ENCODE measurements at places on chromosomes 5 and 9. TPM values are rescaled to one million over a fixed set of nuclear protein-coding genes. Genes with fewer than 3 reads are reported as not detected.

The GGTA1 gene
- 1.1 TPM for total RNA-seq

The TBC1D2 gene
- total RNA-seq, result 25.6 TPM

The HSPA4 gene
- 94.9 TPM for total RNA-seq

DNA sequence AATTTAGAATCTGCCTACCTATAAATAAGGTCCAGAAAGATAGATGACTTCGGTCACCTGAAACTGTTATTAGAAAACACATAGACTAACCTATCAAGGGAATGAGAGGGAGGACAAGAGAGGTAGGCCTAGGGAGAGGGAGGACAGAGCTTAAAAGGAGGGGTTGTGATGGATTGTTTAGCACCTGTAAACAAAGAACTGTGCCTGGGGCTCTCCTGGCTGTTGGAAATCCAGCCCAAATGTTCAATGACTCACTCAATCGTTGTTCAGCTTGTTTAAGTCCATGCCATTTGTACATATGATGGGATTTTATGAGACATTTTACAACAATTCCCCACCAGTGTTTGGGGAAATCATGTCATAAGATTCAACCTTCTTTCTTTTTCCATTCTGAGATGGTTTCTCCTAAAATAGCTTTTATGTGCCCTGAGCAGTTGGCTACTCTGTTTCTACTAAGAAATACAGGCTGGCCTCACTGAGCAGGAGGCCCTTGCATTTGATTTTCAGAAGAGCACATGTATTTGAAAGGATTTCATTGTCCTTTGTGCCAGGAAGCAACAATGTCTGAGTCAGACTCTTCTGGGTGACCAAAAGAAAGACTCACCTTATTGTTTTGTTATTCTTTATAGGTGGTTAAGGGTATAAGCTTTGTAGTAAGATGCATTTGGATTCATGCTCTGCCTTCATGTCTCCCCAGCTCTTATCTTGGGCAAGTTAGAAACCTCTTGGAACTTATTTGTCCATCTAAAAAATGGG lies 48.2 kb upstream of the GPR151 start:
- no peak for DNase-seq

- DNase-seq, result peak; percentile 73
Measured at GRCh38 chr5:151205411-151205810, 18.5 kb downstream of the CCDC69 start.

DNA sequence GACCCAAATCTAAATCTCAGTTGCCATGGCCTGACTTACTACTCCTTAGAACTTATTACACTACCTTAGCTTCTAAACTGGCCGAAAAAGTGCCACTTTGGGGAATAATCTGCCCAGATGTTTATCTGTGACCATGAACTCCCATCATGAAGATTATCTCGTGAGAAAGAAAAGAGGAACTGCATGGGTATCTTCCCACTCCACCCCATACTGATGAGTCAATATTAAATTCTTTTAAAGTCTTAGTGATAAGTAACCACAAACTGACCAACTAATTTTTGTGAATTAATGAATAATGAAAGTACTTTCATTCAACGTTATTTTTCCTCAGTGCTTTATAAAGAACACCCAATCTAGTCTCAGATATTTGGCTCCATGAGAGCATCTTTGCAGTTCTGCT lies 493.5 kb downstream of the EBF1 start:
- peak; percentile 2 for DNase-seq

GRCh38 chr5:117189784-117190183 lies 615.2 kb upstream of the SEMA6A start:
- no peak for DNase-seq

DNA sequence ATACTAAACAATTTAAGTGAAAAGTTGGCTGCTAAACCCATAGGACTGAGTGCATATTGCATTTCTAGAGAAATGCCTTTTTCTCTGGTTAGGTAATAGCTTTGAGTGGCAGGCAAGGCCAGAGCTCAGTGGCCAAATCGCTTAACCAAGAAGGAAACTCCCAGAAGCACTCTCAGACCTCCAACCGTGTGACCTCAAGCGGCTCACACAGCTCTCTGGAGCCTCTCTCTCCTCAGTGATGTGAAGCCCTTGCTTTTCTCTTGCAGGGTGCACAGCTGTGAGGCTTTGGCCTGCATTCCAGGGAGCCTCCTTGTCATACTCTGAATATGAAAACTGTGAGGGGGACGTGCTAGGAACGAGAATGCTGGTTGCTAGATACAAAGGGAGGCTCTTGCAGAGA lies 106.7 kb downstream of the INSYN2B start:
- DNase-seq, result no peak

The SPINK4 gene
- total RNA-seq, result not detected

The ZDHHC11B gene
- not detected for total RNA-seq

- DNase-seq, result no peak
Measured at GRCh38 chr5:74304536-74304935, 336.0 kb downstream of the ENC1 start.
